ENCODE measurements at places on chromosomes 16 and 17.

- DNase-seq: peak; percentile 63
These were observed at the start of gene TMEM132E for GRCh38 chr17:34579017-34579946. TMEM132E (plus strand) TSS chr17:34579582; CDS start chr17:34581077, 1,495 bp downstream.

GRCh38 chr16:79767421-79768275 lies 167.1 kb upstream of the MAF start:
- peak; percentile 9 for DNase-seq

DNA sequence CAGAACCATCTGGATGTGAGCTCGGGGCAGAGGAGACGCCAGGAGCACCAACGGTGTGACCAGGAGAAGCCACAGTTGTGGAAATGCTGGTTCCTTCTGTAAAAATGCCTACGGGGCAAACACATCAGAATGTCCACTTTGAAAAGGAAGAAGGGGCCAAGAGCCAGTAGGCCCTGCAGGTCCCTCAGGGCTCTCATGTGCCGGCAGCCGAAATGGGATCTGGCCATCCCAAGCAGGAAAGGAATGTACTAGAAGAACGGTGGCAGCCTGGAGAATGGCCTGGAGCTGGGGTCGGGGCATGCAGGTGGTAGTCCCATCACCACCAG lies 162.1 kb upstream of the PLCG2 start:
- no peak for DNase-seq

DNA sequence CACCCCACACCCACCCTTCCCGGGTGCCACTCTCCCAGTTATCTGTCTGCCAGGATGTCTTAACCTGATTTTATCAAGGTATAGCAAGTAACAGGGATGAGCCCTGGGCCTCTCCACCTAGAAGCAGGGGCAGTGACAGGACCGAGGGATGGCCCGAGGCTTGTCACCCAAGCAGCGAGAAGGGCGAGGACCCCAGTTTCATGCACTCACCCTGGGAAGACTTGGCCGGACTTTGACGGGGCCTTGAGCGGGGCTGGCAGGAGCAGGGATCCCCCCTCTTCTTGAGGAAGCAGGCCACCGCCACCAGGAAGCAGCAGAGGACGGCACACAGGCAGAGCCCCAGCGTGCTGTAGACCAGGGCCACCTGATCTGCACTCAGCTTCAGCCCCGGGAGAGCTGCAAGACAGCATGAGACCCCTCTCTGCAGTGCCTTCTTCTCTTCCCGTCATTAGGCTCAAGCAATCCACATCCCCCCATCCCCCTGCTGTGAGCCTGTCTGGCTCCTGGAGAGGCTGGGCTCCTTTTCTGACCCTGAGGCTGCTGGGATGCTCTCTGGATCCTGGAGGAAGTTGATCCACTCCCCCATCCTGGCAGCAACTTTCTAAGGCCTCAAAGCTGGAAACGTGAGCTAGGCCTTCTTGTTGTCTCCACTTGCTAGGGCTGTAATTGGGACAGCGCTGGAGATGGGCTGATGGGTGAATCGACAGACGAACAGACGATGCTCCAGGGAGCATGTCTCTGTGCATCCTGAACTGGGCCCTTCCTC lies 31.6 kb downstream of the TNFRSF13B start:
- no peak for DNase-seq

GRCh38 chr17:79182176-79183042 lies 107.8 kb downstream of the ENGASE start:
- no peak for DNase-seq

DNA sequence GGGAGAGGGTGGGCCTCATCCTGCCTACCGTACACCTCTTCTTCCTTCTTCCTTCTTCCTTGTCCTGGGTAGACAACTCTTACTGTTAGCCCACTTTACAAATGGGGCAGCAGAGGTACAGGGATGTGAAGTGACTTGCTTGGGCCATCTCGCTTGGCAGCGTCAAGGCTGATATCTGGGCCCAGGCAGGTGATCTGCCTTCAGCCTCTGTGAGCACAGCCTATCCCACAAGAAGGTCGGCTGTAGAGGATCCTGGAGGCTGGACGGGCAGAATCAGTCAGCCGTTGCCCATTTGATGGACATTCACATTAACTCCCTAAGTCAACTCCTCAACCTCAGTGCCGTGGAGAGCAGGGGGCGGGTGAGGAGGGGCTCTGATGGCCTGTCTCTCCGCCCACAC lies 317.3 kb downstream of the CPPED1 start:
- DNase-seq: no peak

DNA sequence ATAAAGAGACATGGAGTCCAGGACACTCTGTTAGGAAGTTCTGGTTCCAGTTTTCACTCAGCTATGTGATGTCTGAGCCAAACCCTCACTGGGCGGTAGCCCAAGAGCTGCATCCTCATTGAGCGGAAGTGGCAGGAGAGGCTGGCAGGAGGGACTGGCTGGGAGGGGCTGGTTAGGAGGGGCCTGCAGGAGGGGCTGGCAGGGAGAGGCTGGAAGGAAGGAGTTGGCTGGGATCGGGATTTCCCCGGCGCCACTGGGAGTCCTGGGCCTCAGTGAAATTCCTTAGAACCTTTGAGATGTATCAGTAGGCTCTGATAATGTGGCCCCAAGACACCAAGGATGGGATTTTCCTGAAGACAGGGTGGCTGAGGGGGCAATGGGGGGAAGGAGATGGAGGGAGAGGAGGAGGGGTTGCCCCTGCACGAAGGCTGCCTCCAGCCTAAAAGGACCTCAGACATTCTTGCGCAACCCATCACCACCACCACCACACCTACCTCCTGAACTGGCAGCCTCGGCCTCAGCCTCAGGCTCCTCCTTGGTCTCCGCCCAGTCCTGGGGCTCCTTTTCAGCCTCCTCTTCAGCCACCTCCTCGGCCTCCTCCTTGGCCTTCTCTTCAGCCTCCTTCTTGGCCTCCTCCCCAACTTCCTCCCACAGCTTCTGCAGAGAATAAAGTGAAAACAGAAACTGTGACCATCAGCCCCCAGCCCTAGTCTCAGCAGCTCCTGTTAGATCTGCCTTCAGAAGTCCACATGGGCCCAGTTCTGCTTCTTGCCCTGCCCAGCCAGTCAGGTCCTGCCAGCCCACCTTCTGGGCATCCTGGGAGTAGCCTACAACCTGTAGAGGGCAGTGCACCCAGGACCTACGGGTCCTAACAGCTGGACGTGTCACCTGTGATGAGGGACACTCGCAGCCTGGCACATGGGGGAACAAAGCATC lies 31.7 kb downstream of the CNGB1 start:
- DNase-seq: peak; percentile 24

- DNase-seq: no peak
These were observed 113.4 kb upstream of the SEC14L1 start for GRCh38 chr17:77027271-77027889.

GRCh38 chr17:21530311-21530710 lies 154.2 kb downstream of the KCNJ12 start:
- no peak for DNase-seq

DNA sequence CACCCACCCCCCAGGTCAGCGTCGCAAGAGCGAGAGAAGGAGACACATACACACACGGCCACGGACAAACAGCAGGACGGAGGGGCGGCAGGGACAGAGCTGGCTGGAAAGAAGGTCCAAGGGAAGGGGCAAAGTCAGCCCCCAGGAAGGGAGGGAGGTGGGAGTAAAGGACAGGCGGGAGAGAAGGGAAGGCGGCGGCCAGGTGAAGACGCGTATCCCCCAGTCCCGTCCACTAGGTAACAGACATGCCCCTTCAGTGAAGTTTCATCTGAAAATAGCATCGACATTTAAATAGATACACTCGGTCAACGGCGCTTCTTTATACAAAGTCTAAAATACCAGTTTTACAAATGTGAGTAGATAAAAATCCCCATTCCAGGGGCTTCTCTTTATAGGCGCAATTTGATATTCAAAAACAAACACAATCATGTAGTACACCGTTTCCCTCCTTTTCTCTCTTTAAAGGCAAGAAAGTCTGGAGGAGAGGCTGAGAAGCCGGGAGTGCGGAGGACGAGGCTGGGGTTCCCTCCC lies 4.5 kb downstream of the CBX8 start:
- DNase-seq: no peak

- DNase-seq: no peak
These were observed 43.0 kb upstream of the CDH8 start for GRCh38 chr16:62079236-62079635.

DNA sequence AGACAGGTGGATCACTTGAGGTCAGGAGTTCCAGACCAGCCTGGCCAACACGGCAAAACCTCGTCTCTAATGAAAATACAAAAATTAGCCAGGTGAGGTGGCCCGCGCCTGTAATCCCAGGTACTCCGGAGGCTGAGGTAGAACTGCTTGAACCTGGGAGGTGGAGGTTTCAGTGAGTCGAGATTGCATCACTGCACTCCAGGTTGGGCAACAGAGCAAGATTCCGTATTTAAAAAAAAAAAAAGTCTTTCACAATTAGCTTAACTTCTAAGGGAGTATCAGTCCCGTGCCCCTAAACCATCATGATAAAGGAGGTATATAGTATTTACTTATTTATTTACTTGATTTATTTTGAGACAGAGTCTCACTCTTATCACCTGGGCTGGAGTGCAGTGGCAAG lies 3.4 kb upstream of the MEFV start:
- no peak for DNase-seq

DNA sequence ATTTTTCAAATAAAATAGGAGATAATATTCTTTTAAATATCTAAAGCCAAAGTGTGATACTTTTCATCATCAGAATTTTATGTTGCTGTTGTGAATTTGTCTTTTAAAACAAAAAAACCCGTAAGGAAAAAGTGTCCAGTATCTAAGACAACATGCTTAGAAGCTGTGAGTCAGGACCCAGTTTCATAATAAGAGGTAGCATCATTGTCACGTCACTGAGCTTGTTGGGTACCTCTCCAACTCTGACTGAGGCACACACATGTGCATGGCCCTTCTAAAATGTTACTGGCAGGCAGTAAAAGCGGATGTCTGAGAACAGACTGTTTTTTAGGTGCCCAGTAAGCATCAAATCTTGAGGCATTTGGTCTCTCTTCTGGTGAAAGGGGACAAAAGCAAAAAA lies 2.5 kb downstream of the CIAPIN1 start:
- no peak for DNase-seq

DNA sequence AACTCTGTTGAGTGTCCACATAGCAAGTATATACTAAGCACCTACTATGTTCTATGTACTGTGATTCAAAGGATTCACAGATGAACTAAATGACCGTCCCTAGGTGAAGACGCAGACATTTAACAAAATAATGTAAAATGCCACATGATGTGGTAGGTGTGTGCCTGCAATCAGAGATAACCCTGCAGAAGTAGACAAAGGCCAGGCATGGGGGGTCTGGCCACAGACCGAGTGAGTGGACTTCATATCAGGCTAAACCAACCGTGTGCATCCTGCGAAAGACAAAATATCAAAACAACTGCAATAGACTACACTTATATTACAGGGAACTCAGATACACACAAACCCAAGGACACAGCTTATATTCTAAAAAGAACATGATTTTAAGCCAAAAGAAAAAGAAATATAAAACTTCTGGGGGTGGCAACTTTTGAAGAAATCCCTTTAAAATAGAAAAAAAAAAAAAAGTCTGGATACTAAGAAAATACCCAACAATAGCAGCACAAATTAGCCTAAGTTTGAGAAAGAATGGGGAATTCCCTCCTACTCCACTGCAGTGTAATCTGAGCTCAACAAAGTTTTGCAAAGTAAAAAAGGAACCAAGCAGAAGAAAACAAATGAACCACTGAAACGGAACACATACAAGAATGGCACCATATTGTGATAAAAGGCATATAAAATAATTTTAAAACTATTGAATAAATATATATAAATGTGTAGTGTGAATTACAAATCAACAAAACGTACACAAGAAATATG lies 12.3 kb downstream of the HSDL1 start:
- DNase-seq: peak; percentile 58

DNA sequence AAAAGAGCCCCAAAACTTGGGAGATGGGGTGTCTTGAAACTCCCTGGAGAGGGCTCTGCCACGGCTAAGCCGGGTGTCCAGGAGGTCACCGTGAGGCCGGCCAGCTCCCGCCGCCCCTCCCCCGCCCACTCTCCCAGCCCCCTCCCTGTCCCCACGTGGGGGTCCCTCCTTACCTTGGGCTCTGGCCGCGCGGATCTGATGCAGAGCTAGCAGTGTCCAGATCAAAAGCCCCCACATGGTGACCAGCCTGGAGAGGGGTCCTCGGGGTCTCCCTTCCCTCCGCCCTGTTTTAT lies 447 bp downstream of the SDK2 start:
- no peak for DNase-seq

GRCh38 chr17:72967977-72968585 lies 124.4 kb downstream of the SLC39A11 start:
- no peak for DNase-seq

GRCh38 chr16:65469116-65469515 lies 347.3 kb upstream of the CDH11 start:
- DNase-seq: peak; percentile 1

DNA sequence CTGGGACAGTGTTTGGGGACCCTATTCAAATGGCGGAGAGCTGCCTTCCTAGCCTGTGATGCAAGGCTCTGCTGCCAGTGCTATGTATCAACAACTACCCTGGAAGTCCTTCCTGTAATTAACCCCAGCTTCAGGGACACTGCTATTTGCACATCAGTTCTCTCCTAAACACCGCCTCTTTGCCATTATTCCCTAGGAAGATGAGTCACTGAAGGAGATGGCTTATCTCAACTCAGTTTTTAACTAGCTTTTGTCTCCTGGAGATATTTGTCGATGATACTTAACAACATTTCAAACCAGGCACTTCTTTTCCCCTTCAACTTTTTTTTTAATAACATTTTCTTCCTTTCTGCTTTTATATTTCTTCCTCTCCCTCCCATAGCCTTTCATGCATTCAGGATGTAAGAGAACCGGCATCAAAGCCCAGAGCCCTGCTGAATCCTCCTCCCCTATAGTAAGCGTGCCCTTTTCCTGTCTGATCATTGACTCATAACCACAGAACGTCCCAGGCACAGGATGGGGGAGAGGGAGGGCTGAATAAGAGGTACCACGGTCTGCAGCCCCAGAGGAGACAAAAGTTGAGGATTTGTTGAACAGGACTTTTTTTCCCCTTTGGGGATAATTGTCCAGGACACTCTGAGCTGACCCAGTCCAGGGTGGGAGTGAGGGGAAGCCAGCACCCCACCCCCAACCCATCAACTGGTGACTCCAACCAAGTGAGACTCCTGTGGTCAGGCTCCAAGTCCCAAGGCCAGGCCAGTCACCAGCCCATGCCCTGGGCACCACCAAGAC lies 387.8 kb upstream of the SALL1 start:
- peak; percentile 85 for DNase-seq

- no peak for DNase-seq
These were observed 87.6 kb upstream of the TOX3 start for GRCh38 chr16:52634528-52634927.

DNA sequence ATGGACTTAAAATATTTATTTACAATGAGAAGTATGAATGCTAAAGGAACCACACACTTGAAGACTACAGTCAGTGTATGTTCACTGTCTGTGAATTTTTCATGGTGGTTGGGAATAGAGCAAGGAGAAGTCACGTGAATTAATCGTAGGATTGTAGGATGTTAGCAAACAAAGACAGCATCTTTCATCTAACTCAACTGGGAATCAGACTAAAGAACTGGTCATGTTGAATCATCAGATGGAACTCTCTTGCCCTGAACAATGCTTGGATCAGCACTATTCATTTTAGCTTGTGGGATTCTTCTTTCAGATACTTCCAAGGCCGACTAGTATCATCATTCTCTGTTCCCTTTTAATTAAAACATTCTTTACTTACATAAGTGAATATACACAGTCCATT lies 18.1 kb downstream of the KCNJ2 start:
- DNase-seq: no peak

- no peak for DNase-seq
These were observed 41.4 kb downstream of the DDX19A start for GRCh38 chr16:70388006-70388680.

Data from adipocyte (in vitro differentiated cells).